K562 (cell line): ENCODE measurements at places on chromosomes 1 and 21. TPM values are rescaled to one million over a fixed set of nuclear protein-coding genes. Genes with fewer than 3 reads are reported as not detected.
A peak's percentile ranks its signal among the peaks of the same experiment; 100 is the strongest.

GRCh38 chr1:222557148-222557547 is 9.2 kb upstream of the HHIPL2 start:
- H3K27me3 ChIP-seq, result no peaks in the 10 kb centered on the region
- H3K4me1 ChIP-seq, result no peaks in the 10 kb centered on the region
- H3K27ac ChIP-seq, result no peak overlapping the region

GRCh38 chr1:223133824-223134435 is 9.1 kb downstream of the TLR5 start:
- peaks cover 19% of the 10 kb centered on the region for H3K27me3 ChIP-seq
- no peak overlapping the region for H3K4me3 ChIP-seq
- H3K4me1 ChIP-seq, result no peaks in the 10 kb centered on the region
- no peak overlapping the region for H3K27ac ChIP-seq

DNA sequence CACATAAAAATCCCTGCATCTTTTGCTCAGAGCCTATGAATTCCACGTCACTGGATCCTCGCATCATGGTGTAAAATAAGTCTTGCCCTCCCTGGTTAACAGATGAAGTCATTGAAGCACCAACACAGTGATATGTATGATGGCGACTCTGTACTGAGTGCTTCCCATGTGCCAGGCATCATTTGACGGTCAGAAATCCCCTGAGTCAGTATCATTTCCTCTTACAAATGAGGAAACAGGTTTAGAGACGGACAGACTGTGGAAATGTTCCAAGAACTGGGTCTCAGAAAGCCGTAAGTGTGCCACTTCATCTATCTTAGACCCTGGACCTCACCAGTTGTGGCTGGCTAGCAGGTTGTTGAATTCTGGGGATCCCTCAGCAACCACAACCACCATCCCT is 5.1 kb upstream of the OLFML2B start:
- no peak overlapping the region for H3K27ac ChIP-seq
- H3K4me3 ChIP-seq, result no peak overlapping the region
- no peak for DNase-seq
- H3K27me3 ChIP-seq, result peaks cover 36% of the 10 kb centered on the region
- H3K4me1 ChIP-seq, result peaks cover 4% of the 10 kb centered on the region; the same call in 1 of the 3 replicates
- no peaks in the 10 kb centered on the region for H3K36me3 ChIP-seq

DNA sequence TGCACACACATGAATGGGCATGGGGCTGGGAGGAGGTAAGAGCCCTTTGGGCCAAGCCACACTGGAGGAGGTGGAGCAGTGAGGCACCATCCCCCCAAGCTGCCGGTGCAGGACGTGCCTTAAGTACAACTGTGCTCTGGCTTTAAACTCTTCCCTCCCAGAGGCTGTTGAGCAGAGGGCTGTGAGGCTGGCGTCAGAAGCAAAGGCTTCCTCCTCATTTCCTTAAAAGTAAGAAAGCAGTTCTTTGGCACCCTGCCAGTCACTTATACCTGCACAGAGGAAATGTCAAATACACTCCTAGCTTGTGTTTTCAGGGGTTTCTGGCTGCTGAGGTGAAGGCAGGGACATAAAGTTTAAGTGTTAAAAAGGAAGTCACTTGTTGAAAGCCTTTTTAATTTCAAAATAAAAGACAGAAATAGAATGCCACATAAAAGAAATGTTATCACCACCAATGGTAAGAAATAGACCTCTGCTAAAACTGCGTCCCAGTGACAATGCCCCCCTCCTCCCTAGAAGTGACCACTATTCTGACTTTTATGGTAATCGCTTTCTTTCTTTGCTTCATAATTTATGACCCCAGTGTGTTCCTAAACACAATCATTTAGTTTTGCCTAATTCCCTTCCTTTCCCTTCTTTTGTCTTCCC is 33.0 kb downstream of the LAMC2 start:
- peaks cover 45% of the 10 kb centered on the region for H3K27me3 ChIP-seq
- no peaks in the 10 kb centered on the region for H3K36me3 ChIP-seq
- no peak for DNase-seq
- no peak overlapping the region for H3K27ac ChIP-seq

- H3K36me3 ChIP-seq, result no peaks in the 10 kb centered on the region
- no peak for DNase-seq
These were observed 40.5 kb downstream of the C1orf198 start for GRCh38 chr1:230827801-230828200.

DNA sequence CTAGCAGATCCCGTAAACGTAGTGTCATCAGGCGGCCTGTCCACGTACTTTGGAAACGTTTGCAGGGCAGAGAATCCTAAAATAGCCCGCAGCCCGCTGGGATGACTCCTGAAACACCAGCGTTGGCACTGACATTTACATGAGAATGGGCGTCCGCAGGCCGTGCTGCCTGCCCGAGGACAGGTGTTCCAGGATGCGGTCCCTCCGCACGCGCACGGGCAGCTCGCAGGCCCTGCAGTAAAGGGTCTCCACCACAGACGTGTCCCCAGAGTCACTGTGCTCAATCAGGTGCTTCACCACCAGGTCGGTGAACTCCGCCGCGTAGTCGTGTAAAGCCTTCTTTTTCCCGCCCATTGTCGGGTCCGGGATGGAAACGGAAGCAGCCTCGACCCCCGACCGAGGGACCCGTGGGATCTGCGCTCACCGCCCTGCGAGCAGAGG is 5.8 kb upstream of the CCDC27 start:
- peaks cover 37% of the 10 kb centered on the region; the same call in 2 of the 3 replicates for H3K36me3 ChIP-seq
- H3K4me1 ChIP-seq, result peaks cover 35% of the 10 kb centered on the region
- H3K4me3 ChIP-seq, result peak overlapping the region; percentile 72

- H3K4me3 ChIP-seq, result no peak overlapping the region
- peaks cover 3% of the 10 kb centered on the region; the same call in 1 of the 2 replicates for H3K27me3 ChIP-seq
- no peak overlapping the region for H3K27ac ChIP-seq
- no peak for DNase-seq
- no peaks in the 10 kb centered on the region for H3K36me3 ChIP-seq
These were observed 34.5 kb upstream of the FAM163A start for GRCh38 chr1:179708434-179709195.

DNA sequence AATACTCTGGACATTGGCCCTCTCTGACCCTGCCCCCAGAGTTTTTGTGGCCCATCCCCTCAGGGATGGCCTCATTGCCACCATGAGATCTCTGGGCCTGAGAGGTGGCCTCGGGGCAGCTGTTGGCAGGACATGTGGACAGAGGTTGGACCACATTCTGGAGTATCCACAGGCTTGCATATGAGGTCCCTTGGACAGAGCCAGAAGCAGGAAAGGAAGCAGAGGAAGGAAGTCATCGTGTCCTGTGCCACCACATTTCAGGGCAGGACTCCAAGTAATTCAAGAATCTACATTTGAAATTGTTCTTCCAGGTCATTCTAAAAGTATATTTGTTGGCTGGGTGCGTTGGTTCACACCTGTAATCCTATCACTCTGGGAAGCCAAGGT is 95.9 kb upstream of the PPP2R5A start:
- DNase-seq, result no peak
- no peaks in the 10 kb centered on the region for H3K27me3 ChIP-seq
- H3K4me1 ChIP-seq, result peaks cover 6% of the 10 kb centered on the region; the same call in 1 of the 2 replicates
- H3K4me3 ChIP-seq, result no peak overlapping the region
- H3K36me3 ChIP-seq, result no peaks in the 10 kb centered on the region

- H3K27ac ChIP-seq, result no peak overlapping the region
- no peak overlapping the region for H3K4me3 ChIP-seq
- H3K4me1 ChIP-seq, result no peaks in the 10 kb centered on the region
- DNase-seq, result no peak
- H3K27me3 ChIP-seq, result no peaks in the 10 kb centered on the region
These were observed 66.8 kb downstream of the ACBD6 start for GRCh38 chr1:180435566-180435965.

- H3K4me1 ChIP-seq, result peaks cover 42% of the 10 kb centered on the region
- peak overlapping the region; percentile 29 for H3K4me3 ChIP-seq
- peaks cover 33% of the 10 kb centered on the region for H3K36me3 ChIP-seq
These were observed 10.2 kb downstream of the SMAP2 start for GRCh38 chr1:40383488-40384412.

Gene KCNA3
- total RNA-seq, result 0.09 TPM in 1 of 2 replicates, not detected in the other

Gene PGLYRP4
- 0.13 and 0.22 TPM in 2 replicates for total RNA-seq
